ENCODE measurements at places on chromosomes 6 and 20.
A peak's percentile ranks its signal among the peaks of the same experiment; 100 is the strongest.

GRCh38 chr6:72675396-72675795 lies 53.5 kb downstream of the KCNQ5 start:
- no peak for DNase-seq

GRCh38 chr20:48703107-48703506 lies 124.7 kb downstream of the PREX1 start:
- no peak for DNase-seq

- DNase-seq, result no peak
Observed at GRCh38 chr6:7041511-7042026, 66.2 kb upstream of the RREB1 start.

DNA sequence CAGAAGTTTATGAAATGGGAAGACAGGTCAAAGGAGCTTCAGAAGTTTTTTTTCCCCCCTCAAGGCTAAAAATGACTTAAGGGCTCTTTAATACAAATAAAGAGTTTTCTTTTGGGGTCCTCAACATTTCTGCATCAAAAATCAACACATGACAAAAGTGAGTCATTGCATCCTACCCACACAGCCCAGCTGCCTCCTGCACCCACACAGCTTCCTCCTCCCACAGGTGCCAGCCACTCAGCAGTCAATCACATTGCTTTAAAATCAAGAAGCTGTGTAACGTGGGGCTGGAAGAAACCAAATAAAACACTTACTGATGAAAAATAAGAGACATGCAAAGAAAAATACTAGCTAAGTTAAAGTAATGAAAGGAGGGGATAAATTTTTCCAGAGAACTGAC lies 68.5 kb downstream of the MAP3K5 start:
- no peak for DNase-seq

GRCh38 chr6:63644668-63645326 lies 9.2 kb downstream of the PHF3 start:
- DNase-seq, result no peak

GRCh38 chr6:5626727-5627426 lies 365.6 kb downstream of the FARS2 start:
- DNase-seq, result peak; percentile 67

GRCh38 chr6:92577077-92577719 lies 842.2 kb downstream of the EPHA7 start:
- no peak for DNase-seq

DNA sequence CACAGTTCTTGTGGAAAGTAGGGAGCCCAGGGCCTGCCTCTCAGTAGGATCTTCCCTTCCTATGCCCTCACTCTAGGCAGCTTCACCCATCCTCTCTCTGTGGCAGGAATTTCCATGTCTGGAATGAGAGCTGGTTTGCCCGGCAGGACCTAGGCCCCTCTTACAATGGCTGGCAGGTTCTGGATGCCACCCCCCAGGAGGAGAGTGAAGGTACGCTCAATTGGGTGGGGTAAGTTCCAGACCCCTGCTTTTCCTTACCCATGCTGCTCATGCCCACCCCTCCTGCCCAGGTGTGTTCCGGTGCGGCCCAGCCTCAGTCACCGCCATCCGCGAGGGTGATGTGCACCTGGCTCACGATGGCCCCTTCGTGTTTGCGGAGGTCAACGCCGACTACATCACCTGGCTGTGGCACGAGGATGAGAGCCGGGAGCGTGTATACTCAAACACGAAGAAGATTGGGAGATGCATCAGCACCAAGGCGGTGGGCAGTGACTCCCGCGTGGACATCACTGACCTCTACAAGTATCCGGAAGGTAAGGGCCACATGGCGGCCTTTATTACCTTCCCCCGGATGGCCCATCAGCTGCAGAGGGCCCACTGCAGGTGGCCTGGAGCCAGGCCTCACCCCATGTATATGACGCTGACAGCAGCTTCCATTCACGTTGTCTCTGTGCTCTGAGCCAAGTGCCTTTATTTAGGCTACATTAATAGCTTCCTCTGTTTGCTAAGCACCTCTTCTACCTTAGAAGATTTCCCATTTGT lies 22.8 kb downstream of the TGM6 start:
- no peak for DNase-seq

DNA sequence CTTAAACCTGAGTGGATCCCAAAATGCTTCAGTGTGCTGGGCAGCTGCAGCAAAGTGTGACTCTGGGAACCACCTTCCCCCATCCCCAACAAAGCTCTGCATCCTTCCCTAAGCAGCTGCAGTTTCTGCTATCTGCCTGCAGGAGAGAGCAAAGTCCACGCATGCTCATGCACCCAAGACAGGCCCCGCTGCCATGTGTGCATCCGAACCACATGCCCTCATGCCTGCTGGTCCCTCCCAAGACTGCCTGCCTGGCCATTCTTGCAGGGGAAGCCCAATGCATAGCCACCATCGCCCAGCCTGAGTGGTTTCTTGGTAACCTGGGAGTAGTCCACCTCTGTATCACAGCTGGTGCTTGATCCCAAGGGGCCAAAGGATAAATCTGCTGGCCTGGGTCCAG lies 94.3 kb upstream of the OLIG3 start:
- no peak for DNase-seq

DNA sequence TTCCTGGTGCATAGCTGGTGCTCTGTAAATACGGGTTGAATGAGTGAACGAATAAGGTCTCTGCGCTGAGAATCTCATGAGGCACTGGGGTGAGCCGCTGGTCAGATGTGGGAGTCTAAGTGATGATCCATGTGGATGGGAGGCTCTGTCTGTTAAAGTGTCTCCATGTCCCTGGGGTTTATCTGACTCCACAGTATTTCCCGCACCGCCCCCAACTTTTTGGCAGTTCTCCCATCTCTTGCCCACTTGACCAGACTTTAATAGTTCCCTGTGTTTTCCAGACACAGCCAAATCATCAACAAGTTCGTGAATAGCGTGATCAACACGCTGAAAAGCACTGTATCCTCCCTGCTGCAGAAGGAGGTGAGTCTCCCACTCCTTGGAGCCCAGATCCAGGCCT lies 9.9 kb downstream of the BPIFA2 start:
- no peak for DNase-seq

Measured in CD4-positive, CD25-positive, alpha-beta regulatory T cell (primary cell).